ENCODE measurements at places on chromosomes 11 and 22.

GRCh38 chr22:20650294-20651207 lies 123.4 kb upstream of the SERPIND1 start:
- no peak for DNase-seq

DNA sequence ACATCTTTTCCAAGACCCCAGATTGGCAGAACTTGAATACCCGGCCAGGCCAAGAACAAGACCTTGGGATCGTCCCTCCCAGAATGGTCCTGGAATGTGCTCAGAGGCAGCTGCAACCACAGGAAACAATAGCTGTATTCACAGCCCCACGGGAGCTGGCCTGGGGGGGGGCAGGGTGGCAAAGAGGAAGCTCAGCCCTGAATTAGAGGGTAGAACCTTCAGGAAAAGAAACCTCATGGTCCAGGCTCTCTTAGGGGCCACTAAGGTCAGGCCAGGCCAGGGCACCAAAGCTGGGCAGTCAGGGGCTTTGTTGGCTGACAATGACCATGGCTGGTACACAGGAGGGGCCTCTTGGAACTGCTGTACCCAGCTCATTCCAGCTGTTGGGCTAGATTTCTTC lies 17.3 kb downstream of the RPL27A start:
- no peak for DNase-seq

DNA sequence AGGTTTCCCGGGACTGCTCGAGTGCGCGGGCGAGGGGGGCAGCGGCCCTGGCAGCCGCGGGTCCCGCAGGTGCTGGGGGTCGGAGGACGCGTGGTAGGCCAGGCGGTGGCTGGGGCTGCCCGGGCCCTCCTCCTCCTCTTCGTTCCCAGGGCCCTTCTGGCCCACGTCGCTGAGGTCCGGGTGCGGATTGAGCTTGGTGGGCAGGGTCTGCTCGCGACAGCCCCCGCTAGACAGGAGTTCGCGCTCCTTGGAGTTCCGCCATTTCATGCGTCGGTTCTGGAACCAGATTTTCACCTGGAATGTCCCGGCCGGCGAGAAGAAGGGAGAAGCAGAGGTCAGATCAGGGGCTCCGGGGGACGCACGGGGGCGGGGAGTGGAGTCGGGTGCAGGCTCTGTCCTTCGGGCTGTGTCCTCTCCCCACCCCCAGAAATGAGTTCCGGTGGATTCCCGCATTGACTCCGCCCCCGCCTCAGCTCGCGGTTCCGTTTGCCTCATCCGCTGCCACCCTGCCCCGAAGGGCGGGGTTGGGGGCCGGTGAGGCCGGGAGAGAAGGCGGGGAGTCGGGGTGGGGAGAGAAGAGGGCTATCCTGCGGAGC lies 3.9 kb downstream of the DBX1 start:
- DNase-seq: no peak

DNA sequence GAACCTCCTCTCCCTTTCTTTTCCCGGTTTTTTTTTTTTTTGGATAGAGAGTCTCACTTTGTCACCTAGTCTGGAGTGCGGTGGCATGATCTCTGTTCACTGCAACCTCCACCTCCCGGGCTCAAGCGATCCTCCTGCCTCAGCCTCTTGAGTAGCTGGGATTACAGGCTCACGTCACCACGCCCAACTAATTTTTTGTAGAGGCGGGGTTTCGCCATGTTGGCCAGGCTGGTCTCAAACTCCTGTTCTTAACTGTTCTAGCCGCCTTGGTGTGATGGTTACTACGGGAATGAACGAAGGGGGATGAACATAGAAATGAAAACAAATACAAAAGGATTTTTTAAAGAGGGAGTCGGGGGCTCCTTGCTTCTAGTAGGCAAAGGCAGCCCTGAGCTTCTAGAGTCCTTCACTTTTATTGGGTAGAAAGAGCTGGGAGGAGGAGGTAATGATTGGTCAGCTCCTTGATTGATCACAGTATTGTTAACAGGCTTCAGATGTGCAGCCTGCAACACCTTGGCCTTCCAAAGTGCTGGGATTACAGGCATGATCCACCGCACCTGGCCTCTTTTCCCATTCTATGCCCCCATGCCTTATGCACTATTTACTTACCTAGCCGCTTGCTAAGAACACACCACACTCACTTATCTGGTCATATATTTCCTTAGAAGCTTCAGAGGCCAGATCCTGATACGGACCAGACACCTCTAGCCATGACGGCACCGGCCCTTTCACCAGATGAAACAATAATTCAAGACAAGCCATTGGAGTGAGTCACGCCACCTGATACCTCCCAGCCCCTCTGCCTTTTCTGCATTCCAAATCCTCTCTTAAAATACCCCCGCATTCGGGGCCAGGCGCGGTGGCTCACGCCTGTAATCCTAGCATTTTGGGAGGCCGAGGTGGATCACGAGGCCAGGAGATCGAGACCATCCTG lies 20.7 kb downstream of the SUSD2 start:
- no peak for DNase-seq

- DNase-seq: no peak
These were observed 39.6 kb downstream of the CSNK2A3 start for GRCh38 chr11:11313426-11313825.

DNA sequence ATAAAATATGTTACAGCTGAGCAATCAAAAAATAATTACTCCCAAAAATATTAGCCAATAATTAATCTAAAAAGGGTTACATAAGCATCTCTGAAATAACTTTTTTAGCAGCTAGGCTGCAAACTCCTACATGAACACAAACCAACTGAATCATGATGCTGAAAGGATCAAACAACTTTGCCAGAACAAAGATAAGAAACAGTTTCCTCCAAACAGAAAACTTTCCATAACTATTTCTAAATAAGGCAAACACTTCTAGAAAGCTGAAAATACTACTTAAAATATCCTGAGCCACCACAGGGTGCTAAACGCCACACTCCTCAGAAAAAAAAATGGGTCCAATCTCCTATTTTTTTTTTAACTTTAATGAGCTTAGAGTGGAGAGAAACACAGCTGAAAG lies 68.6 kb upstream of the ARHGAP32 start:
- DNase-seq: no peak

Data from stimulated activated CD4-positive, alpha-beta T cell treated with anti-CD3 and anti-CD28 coated beads, Interleukin-12 subunit alpha, Interleukin-12 subunit beta, amount 100 ng/mL, for 48 hours (primary cell).